ENCODE measurements at places on chromosomes 1 and 21. TPM values are rescaled to one million over a fixed set of nuclear protein-coding genes. Genes with fewer than 3 reads are reported as not detected.

Gene NFASC
- 12.1 TPM for total RNA-seq

Gene OPTC
- total RNA-seq, result not detected

Gene CACYBP
- total RNA-seq, result 284 TPM

Gene MYBPH
- 0.39 TPM for total RNA-seq

Gene SEMA4A
- total RNA-seq, result 0.37 TPM

Gene IQGAP3
- total RNA-seq, result 32.7 TPM

Gene OR2L2
- under 0.01 TPM for total RNA-seq

Measured in subcutaneous preadipocyte (primary cell).